ENCODE measurements at places on chromosomes 5 and 9.
A peak's percentile ranks its signal among the peaks of the same experiment; 100 is the strongest.

DNA sequence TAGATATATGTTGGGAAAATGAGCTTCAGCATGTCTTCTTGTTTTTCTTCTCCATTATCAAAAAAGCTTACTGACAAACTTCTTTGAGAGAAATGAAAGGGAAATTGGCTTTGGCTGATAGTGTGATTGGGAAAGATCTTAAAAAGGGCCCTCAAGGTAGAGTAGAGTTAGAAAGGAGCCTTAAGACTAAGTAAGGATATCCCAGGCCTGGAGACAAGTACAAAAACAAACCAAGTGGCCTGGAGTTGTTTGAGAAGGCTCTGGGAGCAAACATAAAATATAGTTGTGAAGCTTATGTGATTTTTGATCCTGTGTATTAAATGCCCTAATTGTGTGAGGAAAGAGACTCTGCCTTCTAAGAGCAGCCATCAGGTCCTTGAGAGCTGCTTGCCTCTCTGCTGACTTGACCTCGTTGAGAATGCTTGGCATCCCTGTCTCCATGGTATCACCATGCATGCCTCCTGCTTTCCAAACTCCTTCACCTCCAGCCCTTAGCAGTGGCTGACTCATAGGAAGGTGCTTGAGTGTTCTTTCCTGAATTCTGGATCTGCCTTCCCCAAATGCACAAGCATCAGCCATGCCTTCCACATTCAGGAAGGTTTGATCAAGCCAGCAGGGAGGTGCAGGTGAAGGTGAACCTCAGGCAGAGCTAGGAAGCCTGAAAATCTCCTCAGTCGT lies 78.9 kb downstream of the SMARCA2 start:
- DNase-seq, result no peak

- DNase-seq, result no peak
Observed at GRCh38 chr5:56984445-56984844, 32.5 kb upstream of the MIER3 start.

GRCh38 chr5:122390154-122390553 lies 78.1 kb downstream of the SNCAIP start:
- no peak for DNase-seq

DNA sequence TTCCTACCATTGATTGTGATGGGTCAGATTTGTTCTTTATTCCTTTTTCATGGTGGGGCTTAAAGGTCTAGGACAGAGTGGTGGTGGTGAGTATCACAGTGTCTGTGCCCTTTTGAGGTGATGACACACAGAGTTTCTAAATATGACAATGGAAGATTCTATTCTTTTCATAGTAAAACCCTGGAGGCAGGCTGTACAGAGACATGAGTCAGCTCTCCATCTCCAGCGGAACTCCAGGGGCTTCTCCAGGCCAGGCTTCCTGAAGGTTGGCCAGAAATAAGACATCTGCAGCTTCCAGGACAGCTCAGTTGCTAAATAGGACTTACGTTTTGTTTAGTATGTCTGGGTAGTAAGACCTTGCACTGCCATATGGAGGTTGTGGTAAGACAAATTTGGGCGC lies 229.5 kb downstream of the CD180 start:
- DNase-seq, result no peak

DNA sequence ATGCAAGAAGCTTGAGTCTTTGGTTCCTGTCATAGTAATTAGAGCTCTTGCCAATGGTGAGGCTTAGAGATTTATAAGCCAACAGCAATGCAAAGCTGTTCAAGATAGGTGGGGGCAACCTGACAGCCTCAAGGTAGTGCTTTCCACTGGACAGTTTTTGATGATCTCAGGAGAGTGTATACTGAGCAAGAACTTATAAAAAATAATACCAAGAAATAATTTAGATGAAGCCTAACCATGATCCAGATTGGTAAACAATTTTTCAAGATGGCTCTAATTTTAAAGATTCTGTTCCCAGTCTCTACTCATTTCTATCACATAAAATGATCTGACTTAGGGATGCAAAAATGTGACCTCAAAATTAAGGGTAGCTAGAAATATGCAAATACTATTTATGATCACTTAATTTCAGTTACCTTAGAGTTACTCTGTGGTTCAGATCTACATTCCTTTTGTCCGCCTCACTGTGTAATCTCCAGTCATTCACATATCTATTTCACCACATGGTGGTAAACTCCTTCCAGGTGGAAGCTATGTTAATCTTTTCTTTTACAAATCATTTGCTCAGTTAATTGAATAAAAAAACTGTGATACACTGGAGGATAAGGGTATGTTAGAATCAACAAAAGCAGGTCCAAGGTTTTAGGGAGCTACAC lies 1228.0 kb upstream of the C9orf72 start:
- no peak for DNase-seq

GRCh38 chr5:32961059-32961415 lies 249.9 kb downstream of the NPR3 start:
- no peak for DNase-seq

- DNase-seq, result no peak
Observed at GRCh38 chr9:90611568-90611967, 31.1 kb downstream of the DIRAS2 start.

- peak; percentile 7 for DNase-seq
Observed at GRCh38 chr5:145848854-145849253, 13.7 kb upstream of the PRELID2 start.

DNA sequence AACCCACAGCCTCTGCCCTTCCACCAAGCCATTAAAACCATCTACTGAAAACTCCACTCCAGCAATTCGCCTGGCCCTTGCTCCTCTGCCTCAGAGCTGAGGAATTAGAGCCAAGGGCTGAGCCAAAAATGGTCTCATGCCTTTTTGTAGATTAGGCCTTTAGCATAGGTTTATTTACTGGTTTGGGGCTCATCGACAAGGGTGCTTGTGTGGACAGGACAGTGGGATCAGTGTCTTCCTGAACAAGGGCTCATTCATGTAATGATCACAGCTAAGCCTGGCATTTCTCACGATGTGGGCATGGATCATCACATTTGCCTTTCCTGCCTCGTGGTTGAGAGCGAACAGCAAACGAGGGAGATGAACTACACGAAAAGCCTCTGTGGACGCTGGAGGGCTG lies 59.2 kb upstream of the PHF24 start:
- no peak for DNase-seq

DNA sequence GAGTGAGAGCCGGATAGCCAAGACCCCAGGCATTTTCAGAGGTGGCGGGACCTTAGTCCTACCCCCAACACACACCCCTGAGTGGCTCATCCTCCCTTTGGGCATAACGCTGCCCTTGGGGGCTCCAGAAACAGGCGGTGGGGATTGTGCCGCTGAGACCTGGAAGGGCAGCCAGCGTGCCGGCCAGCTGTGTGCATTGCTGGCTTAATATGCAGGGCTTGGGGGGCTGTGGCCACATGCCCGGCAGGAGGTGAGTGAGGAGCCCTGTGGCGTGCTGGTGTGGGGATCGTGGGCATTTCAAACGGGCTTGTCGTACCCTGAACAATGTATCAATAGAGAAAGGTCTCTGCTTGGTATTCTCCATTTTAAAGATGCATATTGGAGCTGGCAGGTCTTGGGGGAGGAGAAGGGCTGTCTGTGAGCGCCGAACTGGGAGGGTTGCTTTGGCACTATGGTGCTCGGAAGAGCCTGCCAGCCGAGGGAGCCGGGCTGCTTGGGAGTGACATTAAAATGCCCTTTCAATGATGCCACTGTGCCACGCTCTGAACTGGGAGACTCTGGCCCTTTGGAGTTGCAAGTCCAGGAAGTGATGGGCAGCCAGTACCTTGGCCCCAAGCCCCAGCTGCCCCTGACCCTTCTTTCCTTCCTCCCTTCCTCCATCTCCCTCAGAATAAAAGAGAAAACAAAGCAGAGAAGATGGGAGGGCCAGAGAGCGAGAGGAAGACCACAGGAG lies 11.2 kb upstream of the OLFM1 start:
- DNase-seq, result no peak

DNA sequence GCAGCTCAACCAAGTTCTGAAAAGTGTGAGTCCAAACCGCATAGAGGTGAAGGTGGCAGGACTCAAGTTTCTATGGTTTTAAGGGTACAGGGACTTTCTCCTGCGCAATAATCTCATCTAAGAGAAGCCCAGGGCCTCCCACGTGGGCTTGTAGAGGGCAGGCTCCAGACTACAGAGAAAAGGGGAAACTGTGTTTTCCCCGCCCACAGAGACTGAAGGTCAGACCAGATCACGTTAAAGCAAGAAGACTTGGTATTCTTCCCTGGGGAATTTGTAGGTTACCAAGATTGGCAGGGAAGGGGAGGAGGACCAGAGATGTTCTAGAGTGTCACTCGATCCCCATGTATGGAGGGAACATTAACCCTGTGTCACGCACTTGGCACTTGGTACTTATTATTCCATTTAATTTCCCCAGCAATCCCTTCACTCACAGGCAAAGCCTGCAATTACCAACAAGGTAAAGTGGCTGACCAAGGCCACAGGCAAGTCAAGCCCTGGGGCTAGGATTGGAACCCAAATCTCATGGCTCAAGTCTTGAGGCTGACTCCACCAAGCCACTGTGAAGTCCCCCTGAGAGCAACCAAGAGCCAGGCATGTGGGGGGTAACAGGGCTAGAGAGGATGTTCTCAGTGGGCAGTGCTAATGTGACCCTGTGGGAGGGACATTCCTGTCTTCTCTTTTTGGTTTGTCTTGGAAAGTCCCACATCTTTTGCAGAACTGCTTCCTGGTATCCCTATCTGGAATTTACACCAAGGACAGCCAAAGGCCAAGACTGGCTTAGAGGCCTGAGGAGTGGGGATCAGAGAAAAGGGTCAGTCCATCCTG lies 18.3 kb upstream of the NEK6 start:
- no peak for DNase-seq

DNA sequence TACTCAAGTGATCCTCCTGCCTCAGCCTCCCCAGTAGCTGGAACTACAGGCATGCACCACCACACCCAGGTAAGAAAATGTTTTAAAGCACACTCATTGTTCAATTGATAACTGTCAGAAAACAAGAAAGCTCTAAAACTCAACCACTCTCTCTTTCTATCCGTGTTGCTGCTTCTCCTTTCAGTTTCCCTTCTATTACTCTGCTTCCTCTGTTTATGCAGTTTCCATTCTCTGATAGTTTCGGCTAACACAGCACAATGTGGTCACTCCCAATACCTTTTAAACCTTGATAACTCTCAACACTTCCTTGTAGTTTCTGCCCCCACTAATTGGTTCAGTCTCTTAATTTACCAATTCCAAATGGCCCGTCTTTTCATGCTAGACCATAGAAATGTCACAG lies 59.2 kb upstream of the NR4A3 start:
- DNase-seq, result no peak

DNA sequence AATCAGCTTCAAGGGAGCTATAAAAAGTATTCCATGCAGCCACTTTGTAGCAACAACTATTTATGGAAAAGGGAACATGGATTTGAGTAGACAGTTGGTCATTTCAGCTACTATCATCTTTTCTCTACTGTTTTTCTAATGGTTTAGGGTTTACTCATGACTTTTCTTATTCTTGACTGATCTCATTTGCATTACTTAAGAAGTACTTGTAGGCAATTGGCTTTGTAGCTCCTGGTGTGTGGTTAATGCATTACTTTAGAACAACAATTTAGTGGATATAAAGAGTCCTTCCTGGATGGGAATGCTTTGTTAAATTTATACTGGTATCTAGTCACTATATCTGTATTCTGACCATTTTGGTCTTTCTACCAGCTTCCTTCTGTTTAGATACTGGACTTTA lies 59.8 kb upstream of the NTRK2 start:
- no peak for DNase-seq

GRCh38 chr5:139381837-139382761 lies 998 bp downstream of the SLC23A1 start:
- no peak for DNase-seq

- no peak for DNase-seq
Observed at GRCh38 chr5:179312557-179313235, 32.6 kb downstream of the ADAMTS2 start.

- no peak for DNase-seq
Observed at GRCh38 chr5:6788956-6789649, 75.9 kb downstream of the TENT4A start.

DNA sequence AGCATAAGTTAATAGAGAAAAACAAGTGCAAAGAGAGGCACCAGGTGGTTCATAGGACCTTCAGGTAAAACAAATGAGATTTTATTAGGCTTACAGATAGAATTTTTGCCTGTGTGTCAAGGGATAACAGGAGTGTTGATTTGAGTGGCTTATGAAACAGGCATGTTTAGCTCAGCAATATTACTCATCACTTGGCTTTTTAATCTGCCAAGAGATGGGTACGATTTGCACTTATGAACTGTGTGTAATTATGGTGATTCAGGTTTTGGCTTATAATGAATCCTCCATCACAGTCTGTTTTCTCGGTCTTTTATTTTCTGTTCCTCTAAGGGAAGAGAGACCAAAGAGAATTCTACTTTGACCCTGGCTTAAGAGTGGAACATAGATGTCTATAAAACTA lies 199.3 kb downstream of the DMRTA1 start:
- no peak for DNase-seq

GRCh38 chr5:143979044-143979690 lies 167.2 kb downstream of the HMHB1 start:
- no peak for DNase-seq

- no peak for DNase-seq
Observed at GRCh38 chr9:115121181-115121580, 3.2 kb upstream of the TNC start.

GRCh38 chr5:135304352-135305221 lies 94.4 kb downstream of the MACROH2A1 start:
- DNase-seq, result no peak
